ENCODE measurements at places on chromosomes 1 and 21.

GRCh38 chr1:38777464-38777957, 82.1 kb downstream of the RRAGC start:
- no peak for DNase-seq

DNA sequence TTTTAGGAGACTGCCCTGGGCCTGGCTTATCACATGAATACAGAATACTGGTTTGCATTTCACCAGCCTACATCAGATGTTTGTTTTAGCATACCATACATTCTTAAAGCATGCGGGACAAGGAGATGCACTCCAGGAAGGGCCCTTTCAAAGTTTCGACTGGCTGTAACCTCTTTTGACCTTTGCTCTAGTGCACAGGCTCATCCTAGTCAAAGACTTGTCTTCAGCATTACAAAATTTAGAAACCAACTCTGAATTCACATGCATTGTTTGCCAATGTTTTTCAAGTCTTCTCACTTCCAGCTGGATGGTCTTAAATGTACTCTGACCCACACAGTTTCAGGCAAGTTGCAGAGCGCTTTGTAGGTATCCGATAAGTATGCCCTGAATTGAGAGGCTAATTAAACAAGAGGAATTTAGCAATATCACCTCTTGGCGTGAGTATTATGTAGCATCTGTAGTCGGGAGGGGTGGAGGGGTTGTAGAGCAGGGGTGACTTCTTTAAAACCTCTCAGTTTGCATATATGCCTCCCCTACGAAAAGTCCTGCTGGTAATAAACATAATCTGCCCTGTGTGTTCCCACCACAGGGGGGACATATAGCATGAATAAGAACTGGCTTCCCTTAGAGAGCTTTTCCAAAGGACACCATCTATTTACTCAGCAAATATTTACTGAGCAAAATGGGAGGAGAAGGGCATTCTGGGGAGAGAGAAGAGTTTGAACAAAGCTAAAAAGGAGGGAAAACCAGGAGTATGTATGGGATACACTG, 24.4 kb upstream of the AHCYL1 start:
- no peak for DNase-seq

DNA sequence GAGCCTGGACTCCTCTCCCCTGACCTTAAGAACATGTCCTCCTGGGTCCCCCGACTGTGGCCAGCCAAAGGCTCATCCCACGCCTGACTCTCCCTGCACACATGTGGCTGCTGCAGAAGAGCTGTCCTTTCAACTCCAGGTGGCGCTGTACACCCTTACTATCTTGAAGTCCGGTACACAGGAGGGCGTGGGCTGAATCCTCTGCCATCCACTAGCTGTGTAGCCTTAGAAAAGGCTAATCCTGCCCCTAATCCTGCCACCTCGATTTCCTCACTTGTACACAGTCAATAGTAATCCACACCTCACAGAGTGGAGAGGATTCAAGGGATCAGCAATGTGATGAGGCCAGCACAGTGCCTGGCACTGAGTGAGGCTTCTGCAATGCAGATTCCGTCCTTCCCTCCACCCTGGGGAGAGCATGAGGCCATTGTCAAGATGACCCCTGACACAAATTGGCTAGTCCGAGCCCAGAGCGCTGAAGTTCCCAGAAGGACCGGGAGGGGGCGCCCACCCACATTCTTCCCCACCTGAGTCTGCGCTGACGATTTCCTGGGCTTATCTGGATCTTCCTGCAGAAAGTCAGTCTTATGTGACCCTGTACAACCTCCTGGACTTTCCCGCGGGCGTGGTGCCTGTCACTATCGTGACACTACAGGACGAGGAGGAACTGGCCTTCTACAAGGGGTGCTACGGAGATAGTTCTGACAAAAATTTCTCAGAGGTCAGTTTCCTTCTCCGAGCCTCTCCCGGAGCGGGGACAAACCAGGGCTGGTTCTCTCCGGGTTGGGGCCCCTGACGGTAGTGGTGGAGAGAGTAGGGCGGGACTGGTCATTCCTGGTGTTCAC, 47.1 kb upstream of the DMBX1 start:
- peak; percentile 42 for DNase-seq

DNA sequence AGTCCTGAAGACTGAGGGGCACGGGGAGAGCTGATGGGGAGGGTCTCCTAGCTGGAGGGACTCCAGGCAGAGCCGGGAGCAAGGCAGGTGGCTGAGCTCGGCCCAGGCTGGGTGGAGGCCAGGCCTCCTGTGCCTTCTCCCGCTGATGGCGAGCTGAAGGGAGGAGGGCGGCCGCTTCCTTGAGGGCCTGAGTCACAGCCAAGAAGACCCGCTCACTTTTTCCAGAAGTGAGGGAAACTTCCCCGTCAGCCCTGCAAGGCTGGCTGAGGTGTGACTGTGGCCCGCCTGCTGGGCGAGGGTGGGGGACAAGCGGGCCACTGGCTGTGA, 1.7 kb upstream of the VWA1 start:
- no peak for DNase-seq

DNA sequence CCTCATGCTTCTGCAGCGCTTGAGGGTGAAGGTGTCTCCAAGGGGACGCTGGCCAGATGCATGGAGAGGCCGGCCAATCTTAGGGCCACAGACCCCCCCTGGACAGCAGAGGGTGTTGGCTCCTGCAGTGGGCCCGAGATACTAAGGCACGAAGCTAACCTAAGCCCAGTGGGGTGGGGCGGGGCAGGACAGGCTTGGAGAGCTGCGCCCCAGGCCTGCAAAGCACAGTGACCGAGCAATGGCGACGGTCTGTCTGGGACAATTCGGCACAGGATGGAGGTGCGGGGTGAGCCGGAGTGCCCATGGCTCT, 1.3 kb downstream of the FNDC10 start:
- no peak for DNase-seq

DNA sequence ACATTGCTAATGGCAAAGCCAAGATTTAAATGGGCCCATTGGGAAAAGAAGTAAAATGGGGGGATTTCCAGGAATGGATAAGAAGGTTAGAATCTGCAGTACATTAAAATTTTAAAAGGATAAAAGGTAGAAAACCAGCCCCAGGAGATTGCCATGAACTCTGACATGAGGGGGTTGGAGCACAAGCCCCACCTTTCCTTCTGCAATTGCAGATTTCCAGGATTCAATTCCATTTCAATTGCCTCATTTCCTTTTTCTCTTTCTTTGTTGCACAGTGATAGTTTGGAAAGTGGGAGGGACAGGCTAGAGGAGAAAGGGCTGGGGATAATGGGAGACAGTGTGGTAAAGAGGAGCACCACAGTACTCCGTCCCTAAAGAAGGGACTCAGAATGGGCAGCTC, 238.5 kb upstream of the RAB4A start:
- no peak for DNase-seq

DNA sequence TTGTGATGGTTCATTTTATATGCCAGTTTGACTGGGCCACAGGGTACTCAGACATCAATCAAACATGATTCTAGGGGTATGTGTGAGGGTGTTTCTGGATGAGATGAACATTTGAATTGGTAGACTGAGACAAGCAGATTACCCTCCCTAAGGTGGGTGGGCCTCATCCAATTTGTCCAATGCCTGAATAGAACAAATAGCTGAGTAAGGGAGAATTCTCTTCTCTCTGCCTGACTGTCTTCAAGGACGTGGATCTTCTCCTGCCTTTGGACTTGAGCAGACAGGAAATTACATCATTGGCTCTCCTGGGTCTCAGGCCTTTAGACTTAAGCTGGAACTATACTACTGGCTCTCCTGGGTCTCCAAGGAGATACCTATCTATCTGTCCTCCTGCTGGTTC, 64.4 kb downstream of the SUSD4 start:
- no peak for DNase-seq
